ENCODE measurements at places on chromosomes 6 and 20. TPM values are rescaled to one million over a fixed set of nuclear protein-coding genes. Genes with fewer than 3 reads are reported as not detected.

- DNase-seq, result no peak
These were observed 181.1 kb upstream of the SUPT3H start for GRCh38 chr6:45558858-45559257.

- DNase-seq, result peak; percentile 93
These were observed 56.0 kb upstream of the DDR1 start for GRCh38 chr6:30828027-30828962.

DNA sequence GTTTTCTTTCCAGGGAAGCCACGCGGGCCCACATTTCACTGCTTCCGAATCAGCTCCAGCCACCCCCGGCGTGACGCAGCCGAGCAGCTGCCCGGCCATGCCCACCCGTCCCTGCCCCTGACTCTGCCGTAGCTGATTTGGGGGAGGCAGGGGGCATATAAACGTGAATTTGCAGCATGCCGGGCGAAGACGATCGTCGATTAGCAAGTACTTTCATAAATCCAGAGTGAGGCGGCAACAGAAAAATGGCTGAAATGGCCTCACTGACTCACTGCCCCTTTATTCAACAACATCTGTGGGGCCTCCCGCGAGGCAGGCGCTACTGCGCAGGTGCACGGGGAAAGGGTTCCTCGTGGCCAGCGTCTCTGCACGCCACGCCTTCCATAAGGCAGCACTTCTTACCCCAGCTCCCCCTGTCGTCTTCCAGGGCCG is 118.0 kb downstream of the DLL1 start:
- no peak for DNase-seq

DNA sequence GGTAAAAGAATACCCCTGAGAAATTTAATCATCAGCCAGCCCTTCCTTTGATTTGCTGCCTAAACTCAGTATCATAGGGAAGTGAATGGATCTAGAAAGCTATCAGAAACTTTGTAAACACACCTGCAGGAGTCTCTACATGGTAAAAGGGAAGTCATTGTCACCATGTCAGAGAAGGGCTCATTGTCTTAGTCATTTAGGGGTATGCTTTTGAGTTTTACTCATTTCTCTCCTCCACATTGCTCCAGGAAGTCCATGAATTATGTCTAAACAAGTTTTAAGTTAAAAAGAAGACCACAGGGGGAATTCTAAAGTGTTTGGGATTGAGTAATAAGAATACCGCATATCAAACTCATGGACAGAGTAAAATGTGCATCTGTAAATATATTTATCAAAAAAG is 2.5 kb downstream of the SLC17A1 start:
- no peak for DNase-seq

DNA sequence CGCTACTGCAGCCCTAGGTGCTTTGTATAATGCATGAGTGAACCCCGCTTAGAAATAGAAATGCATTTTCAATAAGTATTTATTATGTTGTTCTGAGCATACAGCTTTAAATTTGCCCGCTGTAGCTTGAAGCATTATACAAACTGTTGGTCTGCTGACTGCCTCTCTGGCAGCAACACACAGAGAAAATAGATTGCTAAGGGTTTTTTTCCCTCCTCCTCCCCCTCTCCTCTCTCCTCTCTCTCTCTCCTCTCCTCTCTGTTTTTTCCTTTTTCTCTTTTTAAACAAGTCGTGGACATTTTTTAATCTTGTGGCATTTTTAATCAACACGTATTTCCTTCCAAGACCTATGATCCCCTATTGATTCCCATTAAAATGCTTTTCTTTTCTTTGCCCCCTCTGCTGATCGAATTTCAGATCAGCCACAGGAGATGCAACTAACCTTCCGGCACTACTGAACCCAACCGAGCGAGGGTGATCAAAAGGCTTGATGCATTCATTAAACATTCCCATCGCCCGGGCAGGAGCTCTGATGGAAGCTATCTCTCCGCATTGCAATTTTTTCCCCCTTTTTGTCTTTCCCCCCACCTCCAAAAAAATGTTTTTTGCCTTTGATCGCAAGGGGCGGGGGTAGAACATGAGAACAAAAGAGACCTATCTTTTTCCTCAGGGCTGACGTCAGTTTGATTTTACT is 90.7 kb upstream of the ARID1B start:
- DNase-seq, result peak; percentile 84

DNA sequence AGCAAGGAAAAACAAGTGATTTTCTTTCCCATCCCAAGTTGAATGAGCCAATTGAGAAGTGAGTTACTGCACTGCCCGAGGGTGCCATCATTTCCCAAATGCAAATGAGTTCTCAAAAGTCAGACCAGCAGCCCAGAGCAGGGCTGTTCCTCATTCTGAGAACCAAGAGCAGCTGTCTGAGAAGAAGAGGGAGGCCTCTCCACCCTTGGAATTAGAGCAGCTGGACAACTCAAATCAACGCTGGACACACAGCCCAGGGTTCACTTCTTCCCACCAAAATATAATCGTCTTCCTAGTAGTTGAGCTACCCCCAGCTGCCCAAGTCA is 4.6 kb upstream of the PREX1 start:
- no peak for DNase-seq

GRCh38 chr20:59792300-59792699 is 141.1 kb downstream of the SYCP2 start:
- no peak for DNase-seq

GRCh38 chr6:82970839-82971238 is 94.8 kb downstream of the UBE3D start:
- DNase-seq, result no peak

DNA sequence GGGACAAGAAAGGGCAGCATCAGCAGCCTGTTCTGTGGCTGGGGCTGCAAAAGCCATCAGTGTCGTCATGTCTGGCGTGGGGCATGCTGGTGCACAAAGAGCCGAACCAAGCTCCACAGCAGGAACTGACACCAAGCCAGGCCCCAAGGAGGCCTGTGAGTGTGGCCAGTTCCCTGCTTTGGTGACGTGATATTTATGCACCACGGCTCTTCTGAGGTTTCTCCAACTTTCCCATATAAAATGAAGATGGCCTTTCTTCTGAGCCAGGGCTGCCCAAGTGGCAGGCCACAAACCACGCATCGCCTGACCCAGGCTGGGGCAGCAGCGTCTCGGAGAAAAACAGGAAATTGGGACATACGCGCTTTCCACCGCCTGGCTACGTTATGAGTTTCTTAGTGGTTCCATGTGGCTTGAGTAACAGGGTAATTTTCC is 109.9 kb downstream of the RIN2 start:
- peak; percentile 57 for DNase-seq

DNA sequence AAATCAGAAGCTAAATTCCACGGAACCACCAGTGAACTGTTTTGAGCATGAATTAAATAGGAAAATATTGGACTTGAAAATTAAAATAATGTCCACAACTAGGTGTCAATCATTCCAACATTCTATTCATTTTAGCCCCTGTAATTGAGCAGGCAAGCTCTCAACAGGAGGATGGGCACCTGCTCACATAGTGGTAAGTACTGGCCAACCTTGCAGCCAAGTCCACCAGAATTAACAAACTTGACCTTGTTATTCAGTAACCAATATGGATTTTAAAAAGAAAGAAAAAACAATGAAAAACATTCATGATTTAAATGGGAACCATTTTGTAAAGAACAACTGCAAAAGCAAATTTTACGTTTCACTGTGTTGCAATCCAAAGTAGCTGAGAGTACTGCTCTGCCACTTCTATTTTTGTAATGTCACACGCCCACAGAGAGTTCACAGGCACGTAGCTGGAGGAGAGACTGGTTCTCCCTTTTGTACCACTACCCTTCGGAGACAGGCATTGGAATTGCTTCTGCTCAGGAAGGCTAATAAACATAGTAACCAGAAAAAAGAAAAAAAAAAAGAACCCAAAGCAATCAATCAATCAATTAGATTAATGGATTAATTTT is 75.2 kb upstream of the F13A1 start:
- no peak for DNase-seq

DNA sequence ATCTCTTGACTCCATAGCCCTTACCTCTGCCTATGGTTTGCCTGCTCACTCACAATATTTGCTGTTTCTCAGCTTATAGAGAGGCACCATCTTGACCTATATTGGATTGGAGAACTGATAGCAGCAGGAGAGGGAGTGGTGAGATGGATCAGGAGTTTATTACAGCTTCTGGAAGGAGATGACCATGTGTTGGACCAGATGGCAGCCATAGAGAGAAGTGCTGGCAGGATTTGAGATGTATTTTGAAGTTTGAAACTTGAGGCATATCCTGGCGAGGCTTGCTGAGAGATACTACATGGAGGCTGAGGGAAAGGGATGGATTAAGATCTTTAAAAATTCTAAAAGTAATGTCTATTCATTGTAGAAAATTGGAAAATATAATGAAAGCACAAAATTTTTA is 198.0 kb upstream of the ZFP64 start:
- no peak for DNase-seq

DNA sequence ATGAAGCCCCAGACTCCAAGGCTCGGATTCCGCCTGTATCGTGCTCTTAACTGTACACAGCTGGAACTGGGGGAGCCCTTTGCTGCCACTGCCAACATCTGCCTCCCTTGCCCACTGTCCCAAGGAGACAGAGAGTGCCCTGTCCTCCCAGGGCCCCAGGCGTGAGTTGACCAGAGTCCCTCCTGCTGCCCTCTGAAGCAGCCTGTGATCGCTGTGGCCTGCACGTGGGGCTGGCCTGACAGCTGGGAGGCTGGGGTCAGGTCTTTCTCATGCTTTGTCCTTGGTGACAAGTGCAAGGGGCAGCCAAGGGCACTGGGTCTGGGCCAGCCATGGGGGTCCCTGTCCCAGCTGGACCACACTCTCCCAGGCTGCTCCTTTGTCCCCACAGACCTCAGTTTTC is 44.3 kb downstream of the KIAA1755 start:
- DNase-seq, result no peak

DNA sequence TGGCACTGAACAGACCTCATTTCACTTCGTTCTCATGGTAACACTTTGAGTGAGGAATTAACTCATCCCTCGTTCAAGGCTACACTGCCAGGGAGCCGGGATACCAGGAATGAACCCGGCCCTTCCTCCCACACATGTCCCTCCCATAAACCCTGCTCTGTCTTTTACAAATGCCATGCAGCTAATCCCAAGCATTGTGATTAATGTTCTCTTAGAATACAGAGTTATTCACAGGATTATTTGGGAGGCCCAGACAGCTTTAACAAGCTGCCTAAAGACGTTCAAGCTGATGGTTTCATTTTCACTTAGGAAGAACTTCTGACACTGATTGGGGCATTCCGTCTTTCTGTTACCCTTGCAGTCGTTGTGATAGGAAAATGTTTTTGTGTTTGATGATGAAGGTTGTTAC is 42.5 kb upstream of the CD83 start:
- peak; percentile 59 for DNase-seq

GRCh38 chr20:32642257-32643046 is 31.3 kb downstream of the C20orf203 start:
- no peak for DNase-seq

DNA sequence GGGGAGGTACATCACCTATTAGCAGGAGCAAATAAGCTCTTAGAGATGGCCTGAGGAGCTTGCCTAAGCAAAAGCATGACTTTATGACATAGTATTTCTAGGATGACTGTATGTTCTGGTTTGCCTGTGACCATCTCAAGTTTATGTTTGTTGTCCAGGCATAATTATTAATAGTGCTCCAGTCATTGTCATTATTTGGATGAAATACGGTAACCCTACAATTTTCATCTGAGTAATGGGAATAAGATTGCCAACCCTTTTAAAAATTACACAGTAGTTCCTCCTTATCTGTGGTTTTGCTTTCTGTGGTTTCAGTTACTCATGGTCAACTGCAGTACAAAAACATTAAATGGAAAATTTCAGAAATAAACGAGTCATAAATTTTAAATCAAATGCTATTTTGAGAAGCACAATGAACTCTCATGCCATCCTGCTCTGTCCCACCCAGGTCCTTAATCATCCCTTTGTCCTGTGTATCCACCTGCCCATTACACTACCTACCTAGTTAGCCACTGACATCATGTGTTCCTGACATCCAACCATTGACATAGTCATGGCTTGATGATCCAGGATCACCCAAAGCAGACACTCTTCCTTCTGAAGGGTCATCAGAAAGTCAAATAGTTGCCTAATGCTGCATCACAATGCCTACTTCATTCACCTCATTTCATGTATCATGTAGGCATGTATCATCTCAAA is 27.0 kb upstream of the TFB1M start:
- DNase-seq, result peak; percentile 77

DNA sequence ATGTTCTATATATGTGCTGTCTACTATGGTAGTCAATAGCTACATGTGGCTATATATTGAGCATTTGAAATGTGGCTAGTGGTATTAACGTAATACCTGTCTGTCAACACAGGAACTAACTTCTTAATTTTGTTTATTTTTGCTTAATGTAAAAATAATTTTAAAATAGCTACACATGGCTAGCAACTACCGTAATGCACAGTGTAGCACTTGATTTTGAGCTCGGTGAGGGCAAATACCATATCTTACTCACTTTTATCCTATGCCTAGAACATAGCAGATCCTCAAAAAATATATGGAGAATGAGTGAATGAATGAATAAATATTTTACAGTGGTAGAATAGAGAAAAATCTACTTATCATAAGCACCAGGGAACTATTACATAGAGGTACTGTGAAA is 28.1 kb upstream of the TMEM170B start:
- no peak for DNase-seq

- no peak for DNase-seq
These were observed 4.8 kb downstream of the CCHCR1 start for GRCh38 chr6:31152781-31153180.

- DNase-seq, result peak; percentile 38
These were observed 36.6 kb downstream of the CITED2 start for GRCh38 chr6:139337830-139338229.

GRCh38 chr6:39599973-39600372 is 125.2 kb downstream of the KIF6 start:
- DNase-seq, result peak; percentile 63

- peak; percentile 80 for DNase-seq
These were observed 79.5 kb upstream of the TCF21 start for GRCh38 chr6:133809406-133809805.

DNA sequence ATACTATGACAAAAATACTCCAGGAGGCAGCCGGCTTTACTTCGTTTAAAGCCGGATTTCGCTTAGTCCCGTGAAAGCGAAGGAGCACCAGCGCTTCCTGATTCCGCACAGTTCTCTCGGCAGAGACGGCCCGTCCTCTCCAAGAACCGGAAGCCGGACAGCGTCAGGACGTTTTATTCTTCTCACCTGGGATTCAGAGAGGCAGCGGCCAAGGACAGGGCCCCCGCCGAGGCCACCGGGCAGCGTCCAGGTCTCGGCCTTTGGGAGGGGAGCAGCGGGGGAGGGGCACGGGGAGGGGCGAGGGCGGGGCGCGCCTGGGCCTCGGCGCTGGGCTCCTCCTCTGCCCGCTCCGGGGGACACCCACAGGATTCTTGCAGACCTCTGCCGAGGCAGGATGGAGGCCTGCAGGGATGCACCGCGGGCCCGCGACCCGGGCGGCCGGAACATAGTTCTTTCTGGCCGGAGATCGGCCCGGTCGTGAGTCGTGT is 2.8 kb upstream of the DIDO1 start:
- DNase-seq, result peak; percentile 77

- peak; percentile 86 for DNase-seq
These were observed 679 bp upstream of the RING1 start for GRCh38 chr6:33207552-33208090.

- no peak for DNase-seq
These were observed 17.0 kb downstream of the NFATC2 start for GRCh38 chr20:51525241-51526105.

HLA-DQA2 gene
- total RNA-seq, result not detected

PHF1 gene
- total RNA-seq, result 39.8 TPM

LAMP5 gene
- total RNA-seq, result not detected

PDE10A gene
- total RNA-seq, result 0.11 TPM

NQO2 gene
- total RNA-seq, result 29.6 TPM

ATAT1 gene
- 2.3 TPM for total RNA-seq

EDN1 gene
- total RNA-seq, result 1.8 TPM

FOXS1 gene
- total RNA-seq, result not detected

GABRR1 gene
- total RNA-seq, result not detected

RBBP8NL gene
- not detected for total RNA-seq

NRSN1 gene
- not detected for total RNA-seq

MYLK4 gene
- total RNA-seq, result 0.51 TPM
